ENCODE measurements at places on chromosomes 12 and 14. TPM values are rescaled to one million over a fixed set of nuclear protein-coding genes. Genes with fewer than 3 reads are reported as not detected.

GRCh38 chr14:91279354-91279753 lies 34.9 kb upstream of the GPR68 start:
- H3K27me3 ChIP-seq, result no peaks in the 10 kb centered on the region
- peaks cover 2% of the 10 kb centered on the region for H3K36me3 ChIP-seq
- no peak overlapping the region for H3K27ac ChIP-seq
- no peak for DNase-seq
- H3K4me3 ChIP-seq, result no peak overlapping the region

- H3K27me3 ChIP-seq, result no peaks in the 10 kb centered on the region
- no peaks in the 10 kb centered on the region for H3K36me3 ChIP-seq
- H3K4me1 ChIP-seq, result peaks cover 8% of the 10 kb centered on the region
- DNase-seq, result no peak
- no peak overlapping the region for H3K27ac ChIP-seq
These were observed 671 bp upstream of the AQP2 start for GRCh38 chr12:49949866-49950265.

- no peak overlapping the region for H3K27ac ChIP-seq
- DNase-seq, result no peak
- no peaks in the 10 kb centered on the region for H3K27me3 ChIP-seq
- H3K4me1 ChIP-seq, result no peaks in the 10 kb centered on the region
These were observed 513.0 kb downstream of the NRXN3 start for GRCh38 chr14:78683206-78683605.

- no peak overlapping the region for H3K27ac ChIP-seq
- DNase-seq, result peak; percentile 88
- H3K27me3 ChIP-seq, result no peaks in the 10 kb centered on the region
- no peak overlapping the region for H3K4me3 ChIP-seq
These were observed 53.3 kb downstream of the RBM19 start for GRCh38 chr12:113912760-113913329.

DNA sequence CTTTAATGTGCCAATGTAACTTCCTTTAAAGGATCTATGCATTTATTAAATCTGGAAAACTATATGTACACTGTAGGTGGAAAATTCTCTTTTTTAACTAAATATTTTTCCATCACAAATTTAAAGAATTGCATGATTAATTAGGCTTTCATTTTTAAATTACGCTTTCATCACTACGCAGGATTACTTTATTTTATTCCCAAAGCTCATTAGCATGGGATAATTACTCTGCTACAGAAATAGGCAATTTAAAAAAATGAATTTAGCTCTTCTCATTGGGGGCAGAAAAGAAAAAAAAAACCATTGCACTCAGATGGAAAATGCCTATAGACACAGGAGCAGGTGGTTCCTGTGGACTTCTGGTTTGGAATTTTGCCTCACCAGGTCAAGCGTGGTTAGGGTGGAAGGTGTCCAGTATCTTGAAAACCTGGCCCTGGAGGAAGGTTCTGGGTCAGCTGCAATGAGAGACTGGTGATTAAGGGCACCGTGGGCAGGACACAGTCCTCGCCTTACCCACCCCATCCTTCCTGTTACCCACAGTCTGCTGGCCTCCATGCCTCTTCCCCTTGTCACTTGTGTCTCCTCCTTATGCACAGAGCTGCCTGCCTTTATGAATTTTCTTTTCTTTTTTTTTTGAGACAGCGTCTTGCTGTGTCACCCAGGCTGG lies 17.3 kb upstream of the RIN3 start:
- DNase-seq, result no peak
- H3K27me3 ChIP-seq, result no peaks in the 10 kb centered on the region
- H3K4me1 ChIP-seq, result peaks cover 6% of the 10 kb centered on the region
- H3K4me3 ChIP-seq, result no peak overlapping the region
- no peak overlapping the region for H3K27ac ChIP-seq

- H3K4me1 ChIP-seq, result peaks cover 23% of the 10 kb centered on the region
- DNase-seq, result peak; percentile 84
- no peaks in the 10 kb centered on the region for H3K27me3 ChIP-seq
- H3K4me3 ChIP-seq, result peak overlapping the region; percentile 66
These were observed 46.2 kb downstream of the BCAT1 start for GRCh38 chr12:24902511-24903328.

DNA sequence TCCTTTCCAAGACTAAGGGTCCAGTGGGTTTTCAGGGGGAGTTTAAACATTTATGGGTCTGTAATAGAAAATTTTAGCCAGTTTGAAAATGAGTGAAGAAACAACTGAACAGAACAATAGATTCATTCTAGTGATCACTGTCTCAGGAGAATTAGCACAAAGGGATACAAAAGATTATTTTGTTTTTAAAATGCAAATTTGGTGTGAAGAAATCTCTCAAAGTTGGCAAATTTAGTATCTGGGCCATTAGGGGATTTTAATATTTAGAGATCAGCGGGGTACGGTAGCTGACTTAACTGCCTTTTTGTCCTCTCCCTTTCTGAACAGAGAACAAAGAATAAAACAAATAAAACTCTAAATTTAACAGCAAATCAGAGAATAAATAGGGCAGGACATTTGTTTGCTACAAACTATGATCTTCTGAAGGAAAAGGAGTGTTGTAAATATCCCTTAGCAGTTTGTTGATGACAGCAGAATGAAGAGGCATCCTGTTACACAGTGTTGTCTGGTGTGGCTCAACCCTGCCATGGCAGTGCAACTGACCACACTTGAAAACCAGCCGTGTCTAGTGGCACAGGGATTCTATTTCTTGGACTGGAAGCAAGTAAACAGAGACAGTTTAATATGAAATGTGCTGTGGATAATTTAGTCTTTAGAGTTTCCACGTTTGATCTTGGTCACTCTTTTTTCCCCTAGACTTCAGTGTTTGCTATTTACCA lies 46.3 kb upstream of the LRTM2 start:
- no peak for DNase-seq
- peaks cover 54% of the 10 kb centered on the region for H3K4me1 ChIP-seq
- H3K27me3 ChIP-seq, result no peaks in the 10 kb centered on the region
- H3K27ac ChIP-seq, result no peak overlapping the region
- no peak overlapping the region for H3K4me3 ChIP-seq
- peaks cover 16% of the 10 kb centered on the region for H3K36me3 ChIP-seq

DNA sequence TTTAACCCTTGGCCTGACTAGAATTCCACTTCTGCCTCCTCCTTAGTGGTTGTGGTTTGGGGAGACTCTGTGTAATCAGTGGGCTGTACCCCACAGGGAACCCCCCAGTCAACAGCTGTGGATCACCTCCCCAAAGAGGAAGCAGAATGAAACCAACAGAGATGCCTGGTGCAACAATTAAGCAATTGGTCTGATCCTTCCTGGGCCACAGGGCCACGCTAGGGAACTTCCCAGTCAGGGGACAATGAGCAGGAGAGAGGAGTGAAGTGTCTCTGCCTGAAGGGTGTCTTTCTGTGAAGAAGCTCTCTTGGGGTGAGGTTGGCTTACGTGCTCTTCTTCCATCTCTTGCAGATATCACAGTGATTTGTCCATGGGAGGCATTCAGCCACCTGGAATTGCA lies 8.2 kb downstream of the PDE6H start:
- no peak for DNase-seq
- no peaks in the 10 kb centered on the region for H3K4me1 ChIP-seq
- H3K27me3 ChIP-seq, result no peaks in the 10 kb centered on the region
- H3K27ac ChIP-seq, result no peak overlapping the region

P2RX2 gene
- not detected for total RNA-seq

ANHX gene
- not detected for total RNA-seq

MYF6 gene
- total RNA-seq, result not detected

DPPA3 gene
- total RNA-seq, result not detected

GUCY2C gene
- total RNA-seq, result not detected

ASPG gene
- not detected for total RNA-seq

CATSPERB gene
- total RNA-seq, result not detected

Data from osteocyte (in vitro differentiated cells).